Thymus (tissue), 14 donors: ENCODE measurements at places on chromosomes 1 and 21.

DNA sequence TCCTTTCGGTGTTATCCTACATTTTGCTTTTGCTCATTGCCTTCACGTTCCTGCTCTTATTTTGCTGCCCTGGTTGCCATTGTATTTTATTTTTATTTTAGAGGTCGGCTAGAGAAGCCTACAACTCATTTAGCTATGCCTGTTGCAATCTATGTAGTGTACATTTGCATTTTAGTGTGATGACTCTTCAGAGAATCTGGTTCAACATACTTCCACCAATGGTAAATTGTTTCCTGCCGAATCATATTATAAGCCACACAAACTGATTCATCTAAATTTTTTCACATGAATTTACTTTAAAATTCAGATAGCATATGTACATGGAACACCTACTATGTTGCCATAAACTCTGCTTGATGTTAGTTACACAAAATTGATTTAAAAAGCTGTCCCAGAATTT is 1596.9 kb downstream of the PLA2G4A start:
- no peak for DNase-seq

GRCh38 chr1:214943054-214943453 is 139.5 kb upstream of the KCNK2 start:
- DNase-seq = no peak

- DNase-seq = no peak
Measured at GRCh38 chr1:242243472-242243871, 244.6 kb upstream of the MAP1LC3C start.

- no peak for DNase-seq
Measured at GRCh38 chr1:55051621-55052020, 12.3 kb downstream of the PCSK9 start.

DNA sequence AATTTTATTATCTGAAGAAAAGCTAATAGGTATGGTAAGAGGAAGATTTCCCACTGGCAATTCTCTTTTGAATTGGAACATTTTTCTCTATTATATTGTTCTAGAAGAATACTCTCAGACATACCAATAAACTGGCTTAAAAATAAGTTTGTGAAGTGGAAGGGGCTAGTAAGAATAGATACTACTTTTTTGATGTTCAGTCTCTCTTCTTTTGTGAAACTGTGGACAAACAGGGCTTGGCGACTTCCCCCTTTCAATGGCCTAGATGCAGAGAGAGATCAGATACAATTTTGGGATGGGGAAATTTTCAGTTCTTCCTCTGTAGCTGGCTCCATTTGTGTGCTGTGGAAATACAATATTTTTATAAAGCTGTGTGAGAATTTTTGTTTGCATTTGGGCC is 2.5 kb downstream of the PBX1 start:
- DNase-seq = no peak

DNA sequence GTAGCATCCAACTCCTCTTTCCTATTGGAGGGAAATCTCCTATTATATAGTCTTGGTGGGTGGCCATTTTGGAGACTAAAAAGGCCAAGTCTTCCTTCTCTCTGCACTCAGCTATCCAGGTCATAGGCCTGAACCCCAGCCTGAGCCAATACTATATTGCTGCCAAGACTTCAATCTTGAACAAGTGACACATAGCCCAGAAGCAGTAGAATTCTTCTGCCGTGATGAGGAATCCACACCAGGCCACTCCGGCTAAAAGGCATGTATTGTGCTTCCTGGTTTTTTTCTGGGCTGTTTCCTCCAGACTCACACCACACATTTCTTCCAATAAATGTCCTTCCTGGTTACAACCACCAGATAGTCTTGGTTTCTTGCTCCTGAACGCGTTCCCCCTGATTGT is 43.0 kb downstream of the ATF3 start:
- DNase-seq = no peak

DNA sequence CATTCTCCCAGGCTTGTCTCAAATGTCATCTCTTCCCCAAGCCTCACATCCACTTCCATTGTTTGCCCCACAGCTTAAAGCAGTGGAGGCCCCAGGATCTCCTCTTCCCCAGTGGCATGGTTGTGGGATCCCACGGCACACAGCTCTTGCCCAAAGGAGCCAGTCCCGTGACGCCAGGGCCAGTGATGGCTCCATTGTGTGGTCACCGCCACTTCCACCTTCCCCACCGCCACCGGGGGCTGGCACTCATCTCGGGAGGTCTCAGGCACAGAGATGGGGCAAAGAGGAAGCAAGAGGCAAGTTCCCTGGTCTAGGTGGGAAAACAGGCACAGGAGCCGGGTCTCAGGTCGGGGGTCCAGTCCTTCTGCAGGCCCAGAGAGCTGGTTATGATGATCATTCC is 22.9 kb upstream of the ALDH4A1 start:
- no peak for DNase-seq

GRCh38 chr21:27079636-27080240 is 112.8 kb upstream of the ADAMTS5 start:
- no peak for DNase-seq

- DNase-seq = no peak
Measured at GRCh38 chr1:170520601-170521000, 11.4 kb upstream of the GORAB start.

GRCh38 chr1:53145051-53145600 is 2.7 kb upstream of the SLC1A7 start:
- no peak for DNase-seq

DNA sequence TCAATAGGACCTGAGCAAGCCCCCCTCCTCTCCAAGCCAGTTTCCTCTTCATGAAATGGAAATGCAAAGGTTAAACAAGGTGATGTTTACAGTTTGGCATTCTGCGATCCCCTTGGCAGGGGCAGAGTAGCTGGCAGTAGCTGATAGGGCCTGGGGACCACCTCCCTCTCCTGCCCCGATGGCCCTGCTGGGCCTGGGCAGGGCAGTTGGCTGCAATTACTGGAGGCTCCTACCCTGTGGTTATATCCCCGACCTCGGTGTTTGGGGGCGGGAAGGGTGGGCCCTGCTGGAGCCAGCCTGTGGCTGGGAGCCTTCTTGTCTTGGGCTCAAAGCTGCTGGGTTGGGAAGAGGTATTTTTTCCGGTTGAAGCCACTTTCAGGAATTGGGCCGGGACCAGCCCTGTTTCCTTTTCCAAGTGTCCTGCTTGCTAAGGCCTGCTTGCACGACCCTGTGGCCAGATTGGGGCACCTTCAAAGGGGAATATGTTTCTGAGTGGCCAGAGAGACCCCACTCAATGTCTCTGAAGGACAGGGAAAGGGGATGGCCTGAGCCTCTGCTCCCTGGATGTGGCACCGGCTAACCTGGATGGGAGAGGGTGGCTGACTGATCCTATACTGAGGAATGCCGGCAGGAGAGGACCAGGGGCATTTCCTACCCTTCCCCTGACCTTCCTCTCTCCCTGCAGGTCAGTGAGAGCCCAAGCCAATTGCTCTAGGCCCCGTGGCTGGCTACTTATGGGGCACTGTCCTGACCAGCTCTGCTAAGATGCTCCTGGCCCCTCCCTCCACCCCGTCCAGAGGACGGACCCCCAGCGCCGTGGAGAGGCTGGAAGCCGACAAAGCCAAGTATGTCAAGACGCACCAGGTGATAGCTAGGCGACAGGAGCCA is 1.9 kb downstream of the FAM110D start:
- DNase-seq = no peak

DNA sequence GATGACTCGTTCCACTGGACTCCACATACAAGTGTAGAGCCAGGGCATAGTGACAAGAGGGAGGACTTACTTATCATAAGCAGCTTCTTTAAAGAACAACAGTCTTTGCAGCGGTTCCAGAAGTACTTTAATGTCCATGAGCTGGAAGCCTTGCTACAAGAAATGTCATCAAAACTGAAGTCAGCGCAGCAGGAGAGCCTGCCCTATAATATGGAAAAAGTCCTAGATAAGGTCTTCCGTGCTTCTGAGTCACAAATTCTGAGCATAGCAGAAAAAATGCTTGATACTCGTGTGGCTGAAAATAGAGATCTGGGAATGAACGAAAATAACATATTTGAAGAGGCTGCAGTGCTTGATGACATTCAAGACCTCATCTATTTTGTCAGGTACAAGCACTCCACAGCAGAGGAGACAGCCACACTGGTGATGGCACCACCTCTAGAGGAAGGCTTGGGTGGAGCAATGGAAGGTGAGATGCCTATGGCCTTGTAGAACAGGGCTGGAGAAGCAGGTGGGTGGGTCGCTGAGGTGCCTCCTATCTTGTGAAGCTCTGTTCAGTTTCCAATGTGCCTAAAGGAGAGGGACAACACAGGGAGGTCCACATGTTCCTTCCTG is 12.1 kb downstream of the MIA3 start:
- DNase-seq = no peak

DNA sequence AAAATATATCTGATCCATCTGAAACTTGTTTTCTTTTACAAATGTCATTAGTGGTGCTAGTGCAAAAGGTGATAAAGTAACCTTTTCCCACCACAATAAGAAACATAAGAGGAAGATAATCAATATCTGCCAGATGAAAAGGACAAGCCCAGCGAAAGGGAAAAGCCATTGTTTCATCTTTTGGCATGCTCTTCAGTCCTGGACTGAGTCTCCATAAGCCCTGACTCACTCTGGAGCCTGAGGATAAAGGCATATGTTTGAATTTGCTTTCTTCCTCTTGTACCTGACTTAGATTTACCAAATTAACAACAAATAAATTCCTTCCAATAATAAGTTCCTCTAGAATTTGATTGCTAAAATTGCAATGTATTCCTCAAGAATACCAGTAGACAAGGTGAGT is 13.6 kb downstream of the DNAJC11 start:
- DNase-seq = no peak

DNA sequence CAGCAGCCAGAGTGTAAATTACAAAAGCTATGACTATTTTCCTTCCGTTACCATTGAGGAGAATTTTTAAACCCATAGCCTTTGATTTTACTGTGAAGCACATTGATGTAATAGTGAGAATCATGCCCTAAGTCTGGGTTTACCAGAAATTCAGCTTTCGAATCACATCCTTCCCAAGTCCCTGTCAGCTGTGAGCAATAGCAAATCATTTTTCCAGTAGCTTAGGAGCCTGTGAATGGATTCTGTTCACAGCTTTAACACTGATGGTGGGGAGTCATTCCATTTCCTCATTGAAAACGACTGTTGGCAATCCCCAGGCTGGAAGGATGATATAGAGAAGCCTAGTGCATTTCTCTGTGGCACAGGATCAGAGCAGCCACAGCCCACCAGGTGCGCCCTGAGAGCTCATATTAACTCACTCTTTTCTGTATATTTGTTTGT is 82.2 kb upstream of the C1orf105 start:
- peak; percentile 29 for DNase-seq

GRCh38 chr1:240242601-240243144 is 151.0 kb downstream of the FMN2 start:
- DNase-seq = no peak

DNA sequence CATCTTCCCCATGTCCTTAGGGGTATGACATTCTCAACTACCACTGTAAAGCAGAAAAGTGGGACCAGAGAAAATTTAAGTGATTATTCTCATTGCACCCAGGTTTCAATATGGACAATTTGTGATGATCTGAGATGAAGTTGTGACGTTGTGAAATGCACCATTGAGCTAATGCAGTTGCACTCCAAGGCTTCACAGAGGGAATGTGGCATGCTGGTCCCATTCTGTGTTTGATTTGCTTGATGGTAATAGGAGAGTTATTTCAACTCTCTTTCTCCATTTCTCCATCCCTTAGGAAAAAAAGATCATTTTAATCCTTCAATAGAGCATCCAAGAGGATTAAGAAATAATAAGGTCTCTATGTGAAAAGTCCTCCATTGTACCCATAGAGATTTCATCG is 136.6 kb downstream of the SLC30A10 start:
- no peak for DNase-seq

GRCh38 chr1:15196807-15197530 is 43.4 kb downstream of the TMEM51 start:
- no peak for DNase-seq

DNA sequence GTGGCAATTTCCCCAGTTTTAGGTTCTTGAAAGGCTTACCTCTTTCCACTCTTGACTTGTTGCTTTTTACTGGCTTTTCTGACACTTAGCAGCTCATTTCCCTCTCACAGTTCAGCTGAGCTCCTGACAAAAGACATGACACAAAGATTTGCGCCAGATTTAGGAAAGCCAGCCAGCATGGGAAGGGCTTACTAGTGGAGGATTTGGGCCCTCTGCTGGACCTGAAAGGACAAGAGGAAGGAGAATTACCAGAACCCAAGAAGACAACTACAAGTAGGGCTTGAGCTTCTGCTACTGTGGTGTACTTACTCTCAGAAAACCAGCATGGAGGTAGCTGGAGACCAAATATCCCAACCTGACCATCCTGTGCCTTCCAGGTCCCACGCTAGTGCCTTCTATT is 784.5 kb downstream of the BRINP3 start:
- DNase-seq = no peak

DNA sequence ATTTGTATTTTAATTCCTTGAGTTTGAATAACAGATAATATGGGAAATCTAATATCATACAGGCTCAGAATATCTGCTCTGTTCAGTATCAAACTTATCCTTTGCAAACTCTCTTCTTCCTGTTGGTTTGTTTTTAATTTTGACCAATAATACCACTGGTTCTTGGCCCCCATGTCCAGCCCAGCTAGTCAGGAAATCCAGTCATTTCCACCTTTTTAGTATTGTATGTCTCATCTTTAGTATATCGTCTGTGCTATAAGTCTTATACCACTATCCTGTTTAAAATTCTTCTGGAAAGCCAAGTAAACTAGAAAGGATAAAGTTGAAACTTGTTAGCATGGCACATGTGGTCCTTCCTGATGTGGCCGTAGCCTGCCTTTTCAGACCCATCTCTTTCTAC is 10.7 kb downstream of the SCCPDH start:
- DNase-seq = no peak

DNA sequence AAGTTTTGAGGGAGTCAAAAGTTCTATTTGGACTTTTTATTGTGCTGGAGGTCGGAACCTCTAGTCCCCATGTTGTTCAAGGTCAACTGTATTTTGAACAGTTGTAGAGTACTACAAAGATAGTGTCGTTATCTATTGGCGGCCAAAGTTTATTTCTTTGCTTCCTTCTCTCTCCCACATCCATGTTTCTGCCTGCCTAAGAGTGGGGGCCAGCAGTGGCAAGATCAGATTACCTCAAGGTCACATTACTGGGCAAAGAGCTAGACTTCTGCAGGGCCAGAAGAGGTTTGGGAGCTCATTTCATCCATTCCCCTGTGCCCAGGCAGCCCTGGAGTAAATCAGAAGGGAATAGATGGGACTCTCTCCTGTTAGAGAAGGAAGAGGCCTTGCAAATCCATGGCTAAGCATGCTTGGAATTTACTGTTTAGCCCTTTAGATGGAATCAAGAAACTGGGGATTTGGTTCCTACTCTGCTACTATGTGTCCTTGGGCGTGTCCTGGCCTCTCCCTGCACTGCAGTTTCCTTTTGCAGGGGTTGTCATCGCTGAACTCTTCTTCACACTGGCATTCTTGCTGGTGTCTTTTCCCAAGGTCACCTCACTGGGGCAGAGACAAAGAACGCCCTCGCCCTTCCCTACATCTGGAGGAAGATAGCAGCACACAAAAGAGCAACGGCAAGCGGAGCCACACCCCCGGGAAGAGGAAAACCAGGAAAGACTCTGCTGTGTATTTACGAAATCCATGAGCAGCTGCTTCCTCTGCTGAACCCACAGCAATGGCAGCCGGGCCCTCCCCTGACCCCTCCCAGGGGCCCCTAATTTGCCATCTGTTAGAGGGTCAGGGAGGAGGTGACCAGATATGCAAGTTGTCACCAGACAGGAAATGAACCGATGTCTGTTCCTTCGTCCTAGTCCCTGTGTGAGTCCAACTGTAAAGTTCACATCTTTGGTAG is 73.3 kb downstream of the PLPP3 start:
- no peak for DNase-seq
